IMR-90 (cell line): ENCODE measurements at places on chromosomes 12 and 14. TPM values are rescaled to one million over a fixed set of nuclear protein-coding genes. Genes with fewer than 3 reads are reported as not detected.

DNA sequence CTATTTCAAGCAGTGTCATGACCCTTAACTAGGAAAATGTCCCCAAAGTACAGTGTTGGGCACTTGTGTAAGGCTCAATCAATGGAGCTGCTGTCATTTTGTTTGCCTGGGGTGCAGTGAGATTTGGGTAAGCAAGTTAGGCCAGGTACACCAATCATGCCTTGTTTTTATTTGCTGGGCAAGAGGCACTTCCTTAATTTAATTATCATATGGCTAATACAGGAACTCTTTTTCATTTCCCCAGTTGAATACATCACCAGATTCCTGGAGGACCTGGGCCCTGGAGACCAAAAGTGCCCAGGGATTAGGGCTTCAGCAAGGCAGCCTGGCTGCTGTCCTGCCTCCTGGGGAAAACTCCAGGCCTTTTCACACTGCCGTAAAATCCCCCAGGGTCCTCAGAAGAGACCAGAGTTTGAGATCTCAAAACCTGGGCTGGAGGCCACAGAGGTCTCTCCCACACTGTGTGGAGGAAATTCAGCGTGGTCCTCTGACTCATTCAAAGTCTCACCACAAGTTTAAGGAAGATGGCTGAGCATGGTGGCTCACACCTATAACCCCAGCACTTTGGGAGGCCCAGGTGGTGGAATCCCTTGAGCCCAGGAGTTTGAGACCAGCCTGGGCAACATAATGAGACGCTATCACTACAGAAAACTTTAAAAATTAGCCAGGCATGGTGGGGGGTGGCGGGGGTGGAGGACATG is 28.4 kb upstream of the FOXN3 start:
- DNase-seq: peak; percentile 33

- DNase-seq: no peak
These were observed 411.0 kb downstream of the NELL2 start for GRCh38 chr12:44465139-44465538.

- no peak for DNase-seq
These were observed 94.1 kb downstream of the GCH1 start for GRCh38 chr14:54808326-54809161.

PARP2 gene
- 11.7 TPM in 2 replicates for total RNA-seq

NFE2 gene
- 0.18 and 0.28 TPM in 2 replicates for total RNA-seq

RHEBL1 gene
- 0.56 and 0.72 TPM in 2 replicates for total RNA-seq

GRCh38 chr14:22099942-22100763 is 426.5 kb upstream of the OR4E1 start:
- DNase-seq: peak; percentile 36

- DNase-seq: no peak
These were observed 89.0 kb downstream of the POLR3B start for GRCh38 chr12:106446419-106447092.
